ENCODE measurements at places on chromosomes 1 and 21.

GRCh38 chr1:68201546-68202238 is 30.6 kb downstream of the WLS start:
- no peak for DNase-seq

DNA sequence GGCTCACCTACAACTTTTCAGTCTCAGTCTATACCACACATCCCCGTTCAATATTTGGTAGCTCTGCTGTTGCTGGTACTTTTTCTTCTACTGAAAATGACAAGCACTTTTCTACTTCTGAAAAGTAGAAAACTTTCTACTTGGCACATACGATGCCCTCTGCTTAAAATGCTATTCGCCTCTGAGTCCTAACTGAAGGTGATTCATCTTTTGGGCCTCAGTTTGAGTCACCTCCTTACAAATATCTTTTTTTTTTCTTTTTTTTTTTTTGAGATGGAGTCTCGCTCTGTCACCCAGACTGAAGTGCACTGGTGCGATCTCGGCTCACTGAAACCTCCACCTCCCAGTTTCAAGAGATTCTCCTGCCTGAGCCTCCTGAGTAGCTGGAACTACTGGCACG is 136.0 kb upstream of the CYYR1 start:
- DNase-seq, result no peak

DNA sequence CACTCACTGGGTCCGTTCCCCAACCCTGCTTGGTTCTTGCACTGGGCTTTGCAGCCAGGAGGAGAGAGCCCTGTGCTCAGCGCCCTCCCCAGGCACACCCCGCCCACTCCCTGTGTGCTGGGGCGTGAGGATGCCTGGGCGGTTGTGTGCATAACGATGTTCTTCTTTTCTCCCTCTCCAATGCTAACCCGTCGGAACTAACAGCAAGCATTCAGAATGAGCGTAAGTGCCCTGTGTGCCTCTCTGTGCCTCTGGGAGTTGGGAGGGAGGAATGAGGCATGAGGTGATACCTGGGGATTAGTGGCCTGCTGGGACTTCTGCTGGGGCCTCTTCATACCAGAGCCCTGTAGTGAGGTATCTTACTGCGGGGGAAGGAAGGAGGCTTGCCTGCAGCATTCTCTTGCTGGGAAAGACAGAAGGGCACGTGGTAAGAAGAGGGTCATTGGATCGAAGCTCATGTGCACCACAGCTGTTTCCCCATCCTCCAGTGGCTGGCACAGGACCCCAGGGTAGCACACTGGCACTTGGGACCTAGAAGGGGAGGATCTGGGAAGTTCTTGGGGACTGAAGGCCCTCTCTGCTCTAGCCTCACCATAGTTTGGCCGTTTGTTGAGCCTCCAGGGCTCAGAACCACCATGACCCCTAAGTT is 79.8 kb downstream of the NFASC start:
- DNase-seq, result no peak

GRCh38 chr21:32562915-32563314 is 22.4 kb downstream of the TCP10L start:
- DNase-seq, result no peak

DNA sequence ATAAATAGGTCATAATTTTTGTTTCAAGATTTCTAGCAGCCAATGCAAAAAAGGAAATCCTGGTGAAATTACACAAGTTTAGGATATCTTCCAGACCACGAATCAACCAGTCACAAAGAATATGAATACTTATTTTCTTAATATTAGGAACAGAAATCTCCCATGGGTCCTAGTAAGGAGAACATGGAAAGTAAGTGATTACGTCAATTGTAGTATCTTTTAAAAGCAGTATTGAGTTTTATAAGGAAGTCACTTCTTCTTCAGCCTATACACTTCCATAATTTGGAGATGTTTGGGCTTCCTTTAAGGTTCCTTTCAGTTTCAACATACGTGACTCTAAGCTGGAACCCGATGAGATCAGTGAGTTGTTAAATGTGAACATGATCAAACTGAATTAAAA is 534.5 kb downstream of the USP25 start:
- no peak for DNase-seq

GRCh38 chr1:11725616-11726015 is 10.3 kb upstream of the AGTRAP start:
- DNase-seq, result no peak

GRCh38 chr21:34540206-34540605 is 28.2 kb upstream of the KCNE1 start:
- DNase-seq, result no peak
